ENCODE measurements at places on chromosomes 12 and 14.

- DNase-seq, result no peak
Measured at GRCh38 chr12:42574851-42575266, 14.7 kb downstream of the PRICKLE1 start.

- DNase-seq, result no peak
Measured at GRCh38 chr14:103869406-103870143, 22.2 kb upstream of the PPP1R13B start.

GRCh38 chr12:45418520-45418919, 202.6 kb downstream of the ANO6 start:
- no peak for DNase-seq

GRCh38 chr12:17015501-17015900, 409.5 kb upstream of the LMO3 start:
- DNase-seq, result no peak

- no peak for DNase-seq
Measured at GRCh38 chr12:103354403-103354802, 141.4 kb downstream of the C12orf42 start.

DNA sequence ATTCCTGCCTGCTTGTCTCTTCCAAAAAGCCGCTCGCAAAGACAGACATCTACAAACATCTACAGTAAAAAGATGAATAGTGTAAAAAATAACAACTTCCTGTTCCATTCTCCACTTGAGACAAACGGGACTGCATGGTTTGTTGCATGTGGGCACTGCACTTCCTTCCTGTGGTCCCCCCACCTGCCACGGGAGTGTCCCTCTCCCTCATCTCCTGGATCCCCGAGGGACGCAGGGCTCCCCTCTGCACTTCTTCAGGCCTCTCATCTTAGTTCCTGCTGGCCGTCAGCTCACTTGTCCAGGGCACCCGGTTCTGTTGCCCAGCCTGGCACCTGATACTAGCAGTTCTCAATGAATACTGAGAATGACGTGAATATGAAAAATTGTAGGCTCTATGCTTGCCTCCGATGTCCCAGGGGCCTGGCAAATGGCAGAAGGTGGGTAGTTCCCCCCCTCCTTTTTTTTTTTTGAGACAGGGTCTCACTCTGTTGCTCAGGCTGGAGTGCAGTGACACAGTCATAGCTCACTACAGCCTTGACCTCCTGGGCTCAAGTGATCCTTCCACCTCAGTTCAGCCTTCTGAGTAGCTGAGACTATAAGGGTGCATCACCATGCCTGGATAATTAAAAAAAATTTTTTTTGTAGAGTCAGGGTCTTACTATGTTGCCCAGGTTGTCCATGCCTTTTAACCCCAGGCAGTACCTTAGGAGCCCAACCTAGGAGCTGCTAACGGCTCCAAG, 3.5 kb upstream of the KLC1 start:
- DNase-seq, result no peak

Measured in inflammatory macrophage (primary cell).